ENCODE measurements at places on chromosomes 11 and 22.

- no peak for DNase-seq
Measured at GRCh38 chr22:50136581-50137015, 33.9 kb upstream of the PANX2 start.

DNA sequence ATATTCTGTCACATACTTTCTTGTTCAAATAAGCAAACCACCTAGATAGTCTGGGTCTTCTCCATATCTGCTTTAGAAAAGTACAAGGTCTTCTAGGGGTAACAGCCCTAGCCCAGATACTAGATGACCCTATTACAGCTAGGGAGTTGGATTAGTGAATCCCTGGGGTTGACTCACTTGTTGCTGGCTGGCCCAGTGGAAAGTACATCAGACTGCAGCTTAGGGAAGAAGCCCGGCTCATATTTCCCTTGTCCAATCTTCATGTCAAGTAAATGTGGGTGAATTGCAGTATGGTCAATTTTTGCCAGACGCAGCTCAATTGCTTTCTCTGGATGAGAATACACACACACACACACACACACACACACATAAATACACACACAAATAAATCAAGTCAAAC, 79.1 kb upstream of the SCUBE2 start:
- no peak for DNase-seq

DNA sequence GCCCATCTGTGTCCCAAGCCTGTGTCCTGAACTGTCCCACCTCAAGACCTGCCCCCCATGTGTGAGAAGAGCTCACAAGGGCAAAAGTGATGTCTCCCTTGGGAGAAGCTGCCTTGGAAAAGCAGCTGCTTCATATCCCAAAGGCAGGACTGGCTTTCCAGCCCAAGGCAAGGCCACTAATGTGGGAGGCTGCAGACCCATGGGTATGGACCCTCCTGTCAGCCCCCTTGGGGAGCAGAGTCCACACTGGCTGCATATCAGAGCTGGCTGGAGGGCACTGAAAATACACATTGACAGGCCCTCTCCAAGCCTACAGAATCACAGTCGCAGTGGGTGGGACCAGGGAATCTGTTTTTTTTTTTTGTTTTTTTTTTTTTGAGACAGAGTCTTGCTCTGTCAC, 2.7 kb downstream of the PELI3 start:
- no peak for DNase-seq

GRCh38 chr22:43996170-43996980, 27.7 kb upstream of the PARVB start:
- peak; percentile 68 for DNase-seq

DNA sequence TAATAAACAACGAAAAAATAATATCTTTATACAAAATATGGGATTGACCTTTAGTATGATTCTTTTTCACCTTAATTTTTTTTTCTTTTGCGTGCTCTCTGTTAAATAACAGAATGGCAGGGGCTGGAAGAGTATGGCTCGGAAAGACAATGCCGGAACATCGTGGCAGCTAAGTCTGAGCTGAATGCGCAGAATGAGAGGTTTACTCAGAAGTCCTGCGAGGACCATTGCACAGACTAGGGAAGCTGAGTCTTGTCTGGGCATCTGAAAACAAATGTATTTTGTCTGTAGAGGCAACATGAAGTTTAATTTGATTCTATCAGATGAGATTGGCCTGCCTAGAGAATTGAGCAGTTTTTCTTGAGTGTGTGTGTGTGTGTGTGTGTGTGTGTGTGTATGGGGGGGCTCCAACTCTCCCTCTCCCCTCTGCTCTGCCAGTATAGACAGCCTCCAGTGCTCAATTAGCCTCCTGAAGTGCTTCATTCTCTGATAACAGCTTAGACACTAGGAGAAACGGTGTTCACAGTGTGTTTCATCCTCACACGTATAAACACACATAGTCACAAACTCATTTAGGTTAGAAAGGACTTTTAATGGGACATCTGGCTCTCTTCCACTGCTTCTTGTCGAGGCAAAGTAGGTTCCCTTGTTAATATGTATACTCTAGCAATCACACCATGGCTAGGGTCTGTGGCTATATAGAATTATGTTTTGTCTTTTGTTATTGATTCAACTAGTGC, 244.3 kb upstream of the SORL1-AS1 start:
- DNase-seq = no peak

DNA sequence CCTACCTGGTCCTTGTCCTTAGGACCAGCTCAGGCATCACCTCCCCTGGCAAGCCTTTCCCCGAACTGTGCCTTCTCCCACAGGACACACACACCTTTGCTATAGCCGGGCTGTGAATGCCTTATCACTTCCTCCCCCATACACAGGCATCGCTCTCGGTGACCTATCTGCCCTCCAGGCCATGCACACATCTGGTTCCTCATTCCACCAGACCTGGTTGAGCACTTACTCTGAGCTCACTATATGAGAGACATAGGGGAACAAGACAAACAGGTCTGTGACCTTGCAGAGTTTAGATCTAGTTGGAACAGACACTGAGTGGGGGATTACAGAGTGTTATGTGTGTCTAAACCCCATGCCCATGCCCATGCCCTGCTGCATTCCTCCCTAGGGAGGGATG, 3.1 kb upstream of the BCR start:
- no peak for DNase-seq

DNA sequence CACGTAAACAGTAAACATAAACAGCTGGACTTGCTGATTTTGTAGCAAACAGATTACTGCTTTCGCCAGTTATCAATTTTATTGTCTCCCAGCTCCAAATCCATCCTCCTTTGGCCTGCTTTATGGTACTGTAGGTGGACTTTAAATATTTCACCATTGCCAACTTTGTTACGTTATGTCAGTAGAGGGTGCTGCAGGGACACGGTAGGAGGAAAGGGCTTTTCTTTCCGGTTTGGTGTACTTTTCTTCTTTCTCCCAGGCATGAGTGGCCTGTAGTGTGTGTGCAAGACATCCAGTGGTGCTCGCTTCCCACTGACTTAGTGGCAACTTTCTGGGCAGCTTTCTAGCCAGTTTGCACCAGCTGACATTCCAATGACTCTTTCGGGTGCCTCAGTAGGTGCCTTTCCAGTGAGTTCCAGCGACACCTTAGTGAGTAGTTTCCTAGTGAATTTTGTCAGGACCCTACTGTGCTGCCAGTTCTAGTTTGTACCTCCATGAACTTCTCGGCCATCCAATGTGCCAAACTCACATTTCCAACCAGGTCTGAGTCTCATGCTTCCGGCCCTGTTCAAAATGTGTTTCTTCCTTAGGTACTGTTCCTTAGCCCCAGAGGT, 267.6 kb upstream of the TENM4 start:
- no peak for DNase-seq

- no peak for DNase-seq
Measured at GRCh38 chr11:117996058-117996457, 9.9 kb downstream of the IL10RA start.

GRCh38 chr11:74923125-74923524, 25.8 kb downstream of the XRRA1 start:
- no peak for DNase-seq

- no peak for DNase-seq
Measured at GRCh38 chr11:74203966-74204365, 32.9 kb downstream of the PPME1 start.

DNA sequence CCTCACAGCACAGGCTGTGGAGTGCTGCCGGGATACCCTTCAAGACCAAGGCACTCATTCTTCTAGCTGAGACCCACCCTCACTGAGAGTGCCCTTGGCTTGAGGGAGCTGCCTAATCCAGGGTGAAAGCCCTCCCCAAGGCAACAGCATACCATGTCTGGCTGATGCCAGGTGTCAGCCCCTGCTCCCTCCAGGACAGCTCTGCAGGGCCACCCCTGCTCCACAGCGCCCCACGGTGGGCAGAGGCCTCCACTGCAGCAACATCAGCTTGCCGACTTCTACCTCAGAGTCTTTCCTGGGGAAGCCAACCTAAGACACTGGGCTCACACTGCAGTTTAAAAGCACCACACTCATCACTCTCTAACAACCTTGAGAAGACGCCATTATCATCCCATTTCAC, 29.0 kb downstream of the TTLL1 start:
- DNase-seq = peak; percentile 11

DNA sequence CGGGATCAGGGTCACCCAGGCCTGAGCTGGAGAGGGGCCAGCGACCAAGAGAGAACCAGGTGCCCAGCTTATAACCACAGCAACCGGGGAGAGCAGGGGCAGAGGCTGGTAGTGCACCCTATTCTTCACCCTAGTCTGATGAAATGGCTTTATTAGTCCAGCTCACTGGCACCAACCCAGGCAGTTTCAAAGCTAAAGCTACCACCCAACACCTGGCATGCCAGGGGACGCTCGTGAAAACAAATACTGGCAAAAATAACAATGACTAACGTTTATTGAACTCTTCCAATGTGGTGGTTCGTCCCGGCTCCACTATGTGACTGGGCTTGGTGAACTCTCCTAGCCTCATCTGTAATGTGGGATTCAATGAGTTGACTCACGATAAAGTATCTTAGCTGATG, 30.6 kb downstream of the SCGB1A1 start:
- DNase-seq = no peak

DNA sequence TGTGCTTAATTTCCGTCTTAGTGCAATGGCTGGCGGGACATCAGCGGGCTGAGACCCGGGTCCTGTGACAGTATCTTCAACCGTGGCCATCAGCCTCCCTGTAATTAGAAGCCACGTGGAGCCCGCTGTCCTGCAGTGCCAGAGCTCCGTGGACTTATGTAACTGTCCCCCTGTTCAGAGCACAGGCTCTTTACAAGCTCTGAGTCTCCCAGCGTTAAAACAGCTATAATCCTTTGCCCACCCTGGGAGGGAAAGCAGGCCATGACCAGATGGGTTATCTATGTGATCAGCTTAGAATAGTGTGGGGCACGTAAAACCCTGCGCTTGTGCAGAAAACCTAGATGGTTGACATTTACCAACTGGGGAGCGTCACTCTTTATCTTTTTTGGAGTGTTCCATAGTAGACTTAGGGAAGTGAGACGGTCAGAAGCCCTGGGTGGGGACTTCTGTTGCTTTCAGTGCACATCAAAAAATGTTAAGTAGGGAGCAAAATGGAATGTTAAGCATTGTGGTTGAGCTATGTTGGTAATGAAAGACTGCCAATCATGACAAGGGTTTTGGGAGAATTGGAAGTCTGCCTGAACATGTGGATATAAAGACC, 103.5 kb upstream of the CADM1 start:
- no peak for DNase-seq

GRCh38 chr11:17721242-17721999, 2.0 kb downstream of the MYOD1 start:
- no peak for DNase-seq

DNA sequence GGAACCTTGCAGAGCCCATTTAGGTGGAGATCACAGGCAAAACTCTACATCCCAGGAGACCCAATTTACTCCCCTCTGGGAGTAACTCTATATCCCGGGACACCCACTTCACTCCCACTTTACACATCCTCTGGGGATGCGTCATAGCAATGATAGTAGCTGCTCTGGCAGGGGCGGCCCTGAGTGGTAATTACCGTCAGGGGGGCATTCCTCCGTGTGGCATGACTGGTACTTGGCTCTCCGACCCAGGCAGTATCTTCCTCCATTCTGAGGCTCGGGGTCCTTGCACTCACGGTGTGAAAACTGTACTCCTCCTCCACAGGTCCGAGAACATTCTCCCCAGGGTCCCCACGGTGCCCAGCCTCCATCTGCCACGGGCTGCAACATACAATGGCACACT, 17.2 kb downstream of the ADAMTS8 start:
- no peak for DNase-seq

- DNase-seq = no peak
Measured at GRCh38 chr22:44540756-44541670, 43.0 kb upstream of the RTL6 start.

GRCh38 chr11:27820249-27820648, 120.0 kb upstream of the BDNF start:
- no peak for DNase-seq

DNA sequence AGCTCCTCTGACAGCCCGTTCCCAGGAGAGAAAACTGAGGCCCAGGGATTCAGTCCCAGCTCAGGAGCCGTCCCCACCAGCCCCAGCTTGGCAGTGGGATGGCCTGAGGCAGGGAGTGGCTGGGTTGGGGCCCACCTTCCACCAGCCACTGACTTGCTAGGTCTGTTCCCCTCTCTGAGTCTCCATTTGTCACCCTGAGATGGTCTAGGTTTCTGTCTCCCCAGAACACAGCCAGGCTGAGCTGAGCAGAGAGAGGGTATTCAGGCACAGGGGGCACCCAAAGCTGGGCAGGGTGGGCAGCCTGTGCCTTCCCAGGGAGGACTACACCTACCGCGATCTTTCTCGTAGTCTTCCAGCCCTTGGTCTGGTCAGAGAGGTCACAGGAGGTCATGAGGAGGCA, 95.7 kb downstream of the PDE2A start:
- DNase-seq = no peak

DNA sequence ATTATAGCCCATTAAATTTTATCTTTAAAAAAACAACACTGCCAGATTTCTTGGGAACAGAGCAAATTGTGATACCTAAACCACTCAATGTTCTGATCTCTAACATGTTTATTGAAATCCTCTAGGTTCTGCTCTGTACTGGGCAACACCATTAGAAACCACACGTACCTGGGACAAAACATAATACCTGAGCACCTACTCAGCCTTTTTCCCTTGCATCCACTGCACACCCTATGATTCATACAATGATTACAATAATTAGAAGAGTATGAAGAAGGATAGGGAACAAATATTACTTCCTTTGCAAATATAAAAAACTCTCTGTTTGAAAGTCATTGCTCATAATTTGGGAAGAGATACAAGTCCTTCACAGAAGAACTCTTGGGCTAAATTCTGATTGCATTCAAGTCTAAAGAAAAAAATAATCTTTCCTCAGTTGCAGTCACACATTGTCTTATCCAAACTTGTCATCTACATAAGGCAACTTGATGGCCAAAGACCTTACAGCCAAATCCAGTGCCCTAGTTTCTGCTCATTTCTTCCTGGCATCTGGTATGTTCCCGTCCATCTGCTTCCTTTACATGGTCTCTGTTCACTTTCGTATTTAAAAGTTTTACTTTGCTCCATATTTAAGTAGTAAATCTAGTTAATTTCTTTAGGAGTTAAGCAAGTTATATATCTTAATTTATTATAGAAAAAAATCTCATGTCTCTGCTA, 407.4 kb downstream of the LRRC4C start:
- no peak for DNase-seq

GRCh38 chr11:74090701-74091100, 80.1 kb downstream of the C2CD3 start:
- DNase-seq = no peak

GRCh38 chr11:118129471-118130172, 23.0 kb downstream of the SCN4B start:
- DNase-seq = no peak

- no peak for DNase-seq
Measured at GRCh38 chr11:116825854-116826750, 3.0 kb upstream of the APOA4 start.

- DNase-seq = no peak
Measured at GRCh38 chr11:60315871-60316270, 11.2 kb upstream of the MS4A6E start.

All from T-helper 2 cell treated with Interferon-gamma antibody and Interleukin-4, amounts not matched to agents 5 μg/mL and 100 μg/mL, for 36 hours (primary cell).